Anterior cingulate cortex (tissue), 58 donors: ENCODE measurements at places on chromosomes 5 and 9.

- no peak for DNase-seq
These were observed 321.8 kb upstream of the MEF2C start for GRCh38 chr5:89204756-89205155.

DNA sequence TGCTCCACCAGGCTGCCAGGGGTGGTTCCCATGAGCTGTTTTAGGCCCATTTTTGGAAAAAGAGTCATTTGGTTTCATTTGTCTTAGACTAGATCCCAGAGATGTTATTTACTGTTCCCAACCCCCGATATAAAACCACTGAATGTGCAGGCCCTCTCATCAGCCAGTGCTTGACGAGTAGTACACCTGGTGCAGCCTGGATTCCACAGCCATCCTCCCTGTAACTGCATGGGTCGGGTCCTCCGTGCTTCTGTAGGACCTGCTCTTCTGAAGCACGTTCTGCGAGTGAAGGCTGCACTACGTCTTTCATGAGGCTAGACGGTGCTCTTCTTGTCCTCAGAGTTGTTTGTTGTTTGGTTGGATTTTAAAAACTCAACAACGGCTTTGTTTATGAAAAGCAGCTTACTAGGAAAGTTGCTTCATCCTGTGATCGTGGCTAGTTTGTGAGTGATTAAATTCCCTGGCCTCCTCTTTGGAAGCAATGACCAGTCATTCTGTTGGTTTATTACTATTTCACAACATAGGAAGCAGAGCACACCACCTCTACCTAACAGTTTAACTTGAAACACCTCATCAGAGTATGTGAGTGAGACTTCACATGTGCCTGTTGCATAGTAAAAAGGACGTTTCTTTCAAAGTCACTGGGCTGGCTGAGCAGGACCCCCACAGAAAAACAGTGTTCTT lies 135.2 kb downstream of the AOPEP start:
- no peak for DNase-seq

DNA sequence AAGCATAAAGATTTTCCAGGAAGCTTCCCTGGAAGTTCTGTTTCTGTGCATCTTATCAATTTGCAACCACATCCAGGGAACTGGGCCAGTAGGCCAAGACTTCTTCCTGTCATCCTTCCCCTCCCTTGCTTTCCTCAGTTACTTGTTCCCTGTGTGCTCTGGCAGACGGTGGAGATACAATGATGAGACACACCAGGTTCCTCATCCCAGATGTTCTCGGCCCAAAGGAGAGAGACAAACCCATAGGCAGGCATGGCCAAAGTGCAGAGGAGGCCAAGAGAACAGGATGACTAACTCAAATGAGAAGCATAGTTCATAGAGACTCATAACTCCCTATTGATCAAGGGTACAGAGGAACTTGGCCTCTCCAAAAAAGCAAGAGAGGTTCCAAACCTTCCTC lies 652.6 kb downstream of the CCDC171 start:
- no peak for DNase-seq

DNA sequence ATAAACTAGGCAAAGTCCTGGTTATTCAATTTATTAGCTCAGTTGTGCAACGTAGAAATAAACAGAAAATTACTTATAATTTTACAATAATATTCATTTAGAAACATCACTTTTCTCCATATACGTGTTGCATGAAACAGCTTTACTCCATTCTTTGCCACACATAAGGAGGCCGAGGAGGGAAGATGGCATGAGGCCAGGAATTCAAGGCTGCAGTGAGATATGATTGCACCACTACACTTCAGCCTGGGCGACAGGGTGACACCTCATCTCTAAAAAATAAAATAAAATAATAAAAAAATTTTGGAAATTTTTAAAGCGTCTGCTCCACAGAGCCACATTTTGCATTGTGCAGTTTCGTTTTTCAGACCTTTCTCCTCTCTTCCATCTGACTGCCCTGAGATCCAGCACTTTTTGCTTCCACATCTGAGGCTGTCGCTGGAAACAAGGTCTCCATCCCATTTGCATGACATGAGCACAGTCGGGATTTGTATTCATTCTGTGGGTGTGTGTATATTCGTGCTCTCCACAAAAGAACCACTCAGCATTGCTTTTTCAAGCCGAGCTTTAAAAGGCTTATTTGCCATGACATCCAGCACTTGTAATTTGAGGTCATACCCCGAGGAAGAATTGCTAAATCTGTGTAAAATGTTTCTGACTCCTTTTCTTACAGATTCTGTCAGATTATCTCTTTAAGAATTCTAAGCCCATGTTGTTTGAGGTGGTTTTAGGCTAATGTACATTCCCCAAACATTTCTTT lies 98.6 kb upstream of the MSX2 start:
- DNase-seq: no peak

GRCh38 chr5:171599957-171600612 lies 180.6 kb downstream of the FGF18 start:
- DNase-seq: no peak

- DNase-seq: peak; percentile 1
These were observed 21.7 kb downstream of the F2RL2 start for GRCh38 chr5:76601470-76601869.

GRCh38 chr9:137233143-137233980 lies 2.7 kb downstream of the SLC34A3 start:
- DNase-seq: no peak

DNA sequence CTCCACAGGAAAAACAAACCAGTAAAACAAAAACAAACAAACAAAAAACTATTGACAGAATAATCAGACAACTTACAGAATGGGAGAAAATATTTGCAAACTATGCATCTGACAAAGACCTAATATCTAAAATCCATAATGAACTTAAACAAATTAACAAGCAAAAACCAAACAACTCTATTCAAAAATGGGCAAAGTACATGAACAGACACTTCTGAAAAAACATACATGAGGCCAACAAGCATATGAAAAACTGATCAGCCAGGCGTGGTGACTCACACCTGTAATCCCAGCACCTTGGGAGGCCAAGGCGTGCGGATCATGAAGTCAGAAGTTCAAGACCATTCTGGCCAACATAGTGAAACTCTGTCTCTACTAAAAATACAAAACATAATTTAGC lies 60.1 kb downstream of the KCNV2 start:
- DNase-seq: no peak

DNA sequence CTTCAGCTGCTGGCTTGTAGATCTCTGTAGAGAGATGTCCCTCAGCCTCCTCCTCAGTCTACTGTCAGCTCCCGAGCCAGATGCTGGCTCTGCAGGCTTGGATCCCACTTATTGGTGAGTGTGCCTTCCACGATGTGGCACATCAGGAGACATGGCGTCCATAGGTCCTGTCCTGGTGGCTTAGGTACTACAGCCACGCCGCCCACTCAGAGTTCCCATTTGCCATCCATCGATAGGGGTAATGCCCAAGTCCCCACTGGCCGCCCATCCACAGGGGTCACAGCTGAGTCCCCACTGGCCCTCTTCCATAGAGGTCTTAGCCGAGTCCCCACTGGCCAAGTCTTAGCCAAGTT lies 17.3 kb downstream of the EXOC3 start:
- DNase-seq: no peak

- DNase-seq: no peak
These were observed 32.8 kb upstream of the CPEB4 start for GRCh38 chr5:173855162-173855994.

DNA sequence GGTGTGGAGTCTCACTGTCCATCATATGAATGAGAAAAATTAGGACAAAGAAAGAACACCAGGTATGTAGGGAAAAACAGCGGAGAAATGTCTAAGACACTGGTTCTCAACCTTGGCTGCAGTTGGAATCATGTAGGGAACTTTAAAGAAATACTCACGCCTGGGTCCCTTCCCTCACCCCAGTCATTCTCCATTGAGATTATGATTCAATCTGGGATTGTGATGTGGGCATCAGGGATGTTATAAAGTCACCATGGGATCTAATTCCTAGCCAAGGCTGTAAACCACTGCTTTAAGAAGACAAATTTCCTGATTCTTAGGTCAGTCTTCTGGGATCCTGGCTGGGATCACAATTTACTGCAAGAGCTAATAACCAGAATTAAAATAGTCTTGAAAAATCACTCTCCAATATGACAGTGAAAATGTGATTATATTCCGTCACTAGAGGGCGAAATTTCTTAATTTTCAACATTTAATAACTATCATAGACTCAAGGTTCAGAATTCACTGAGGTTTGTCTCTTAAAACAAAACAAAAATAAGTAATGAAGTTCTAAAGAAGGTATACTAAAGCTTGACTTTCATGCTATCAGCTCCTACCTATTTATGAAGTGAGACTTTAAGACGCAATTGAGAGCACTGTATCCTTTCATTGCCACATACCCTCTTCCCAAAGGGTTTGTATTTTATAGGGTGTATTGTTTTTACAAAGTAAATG lies 60.5 kb downstream of the GLDC start:
- no peak for DNase-seq
